MV-4-11 (cell line): ENCODE measurements at places on chromosomes 2 and 18.

DNA sequence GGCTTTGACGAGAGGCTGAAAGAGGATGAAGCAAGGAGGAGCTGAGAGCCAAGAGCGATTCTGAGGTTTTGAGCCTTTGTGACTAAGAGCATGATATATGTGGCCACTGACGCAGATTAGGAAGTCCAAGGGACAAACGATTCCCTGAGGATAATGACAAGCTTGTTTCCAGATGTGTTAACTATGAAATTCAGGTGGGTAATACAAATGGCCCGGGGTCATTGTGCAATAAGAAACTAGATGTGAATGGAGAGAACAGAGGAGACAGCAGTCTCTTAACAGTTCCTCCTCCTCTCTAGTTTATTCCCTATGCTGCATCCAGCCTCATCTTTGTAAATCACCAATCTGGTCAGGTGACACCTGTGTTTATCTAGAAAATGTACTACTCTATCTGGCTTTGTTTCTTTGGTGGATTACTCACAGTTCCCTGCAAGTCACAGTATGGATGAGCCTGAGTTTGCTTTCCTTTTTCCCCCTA is 84.2 kb downstream of the SOCS6 start:
- peak; percentile 69 for DNase-seq

DNA sequence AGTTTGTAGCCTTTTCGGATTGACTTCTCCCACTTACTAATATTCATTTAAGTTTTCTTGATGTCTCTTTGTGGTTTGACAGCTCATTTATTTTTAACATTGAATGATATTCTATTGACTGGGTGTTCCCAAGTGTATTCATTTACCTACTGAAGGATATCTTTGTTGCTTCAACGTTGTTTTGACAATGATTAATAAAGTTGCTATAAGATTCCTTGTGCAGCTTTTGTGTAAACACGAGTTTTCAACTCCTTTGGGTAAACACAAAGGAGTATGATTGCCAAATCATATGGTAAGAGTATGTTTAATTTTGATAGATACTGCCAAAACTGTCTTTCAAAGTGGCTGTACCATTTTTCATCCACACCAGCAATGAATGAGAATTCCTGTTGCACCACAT is 1200.9 kb downstream of the DSC3 start:
- no peak for DNase-seq

- DNase-seq, result no peak
These were observed 117.3 kb downstream of the THADA start for GRCh38 chr2:43478412-43479086.

DNA sequence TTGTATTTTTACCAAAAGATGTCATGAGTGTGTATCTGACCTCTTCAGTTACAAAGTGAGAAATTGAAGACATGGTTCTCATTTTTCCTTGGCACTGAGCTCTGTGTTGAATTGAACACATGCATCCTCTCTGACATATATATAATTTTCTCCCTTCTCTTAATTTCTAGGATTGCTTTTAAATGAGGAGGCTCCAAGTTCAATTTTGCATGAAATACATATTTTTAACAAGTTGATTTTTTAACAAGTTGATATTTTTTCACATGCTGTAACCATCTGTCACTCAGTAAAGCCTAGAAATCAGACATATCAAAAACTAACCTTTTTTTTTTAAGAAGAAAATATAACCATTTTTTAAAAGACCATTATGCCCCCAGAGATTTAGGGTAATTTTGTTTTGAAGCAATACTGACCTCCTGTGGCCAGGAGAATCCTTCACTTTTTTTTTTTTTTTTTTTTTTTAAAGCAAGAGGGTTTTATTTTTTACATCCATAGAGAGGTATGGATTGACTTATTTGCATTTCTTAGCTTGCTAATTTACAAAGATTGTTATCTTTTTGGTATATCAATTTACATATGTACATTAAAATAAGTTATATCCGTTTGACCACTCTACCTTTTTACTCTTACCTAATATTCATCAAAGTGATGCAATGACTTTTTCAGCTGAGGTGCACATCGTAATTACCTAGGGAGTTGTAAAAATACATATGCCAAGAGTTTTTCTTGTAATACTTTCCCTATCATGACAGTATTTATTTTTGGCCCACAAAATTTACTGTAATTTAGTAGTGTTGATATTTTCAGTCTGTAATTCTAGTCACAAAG is 161.8 kb downstream of the SOCS6 start:
- no peak for DNase-seq

DNA sequence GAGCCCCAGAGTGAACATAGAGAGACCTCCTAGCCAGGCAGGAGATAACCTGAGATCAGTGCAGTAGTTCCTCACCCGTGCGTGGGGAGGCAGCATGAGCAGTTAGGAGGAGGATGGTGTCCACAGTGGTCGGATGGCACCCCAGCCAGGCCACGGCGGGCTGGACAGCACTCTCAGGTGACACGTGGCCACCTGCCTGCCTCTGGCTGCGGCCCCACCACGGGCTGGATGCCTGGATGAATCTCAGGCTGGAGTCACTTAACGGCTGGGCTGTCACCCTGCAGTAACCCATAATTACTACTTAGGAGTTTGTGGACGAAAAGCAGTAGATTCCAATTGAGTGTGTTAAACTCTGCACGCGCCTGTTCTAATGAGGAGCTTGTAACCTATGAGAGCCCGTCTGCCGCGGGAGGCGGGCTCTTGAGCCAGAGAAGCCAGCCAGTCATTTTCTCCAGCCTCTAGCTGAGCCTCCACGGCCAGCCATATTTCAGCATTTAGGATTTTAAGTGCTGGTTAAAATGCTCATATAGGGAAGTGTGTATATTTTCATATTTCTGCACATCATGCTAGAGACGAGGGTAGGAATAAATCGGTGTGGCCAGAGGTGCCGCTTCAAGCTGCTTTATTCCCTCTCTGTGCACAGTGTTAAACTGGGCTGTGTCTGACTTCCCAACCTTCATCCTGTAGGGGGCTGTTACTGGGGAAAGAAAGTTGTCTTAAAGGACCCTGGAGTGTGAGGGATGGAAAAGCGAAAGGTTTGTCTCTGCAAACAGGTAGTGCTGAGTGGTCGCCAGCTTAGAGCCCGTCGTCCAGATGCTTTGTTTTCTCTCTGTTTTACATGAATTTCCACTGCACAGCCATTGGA is 144.0 kb downstream of the GLI2 start:
- no peak for DNase-seq

GRCh38 chr2:69452687-69453086 is 15.5 kb upstream of the NFU1 start:
- DNase-seq, result no peak

DNA sequence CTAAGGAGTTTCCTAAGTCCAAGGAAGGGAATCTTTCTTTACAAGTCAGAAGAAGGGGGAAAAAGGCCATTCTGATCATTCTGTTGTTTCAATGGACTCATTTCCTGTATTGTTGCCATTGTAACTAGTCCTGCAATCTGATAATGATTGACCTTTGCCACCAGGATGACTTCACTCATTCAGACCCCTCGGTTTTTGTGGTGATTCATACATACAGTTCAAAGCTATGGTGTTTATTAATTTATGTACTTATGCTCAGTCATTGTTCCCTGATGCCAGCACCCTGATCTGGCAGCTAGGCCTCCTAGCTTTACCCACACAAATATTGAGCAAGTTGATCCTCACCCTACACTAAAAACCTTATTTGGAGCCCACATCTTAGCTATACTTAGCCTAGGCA is 57.6 kb upstream of the ZNF519 start:
- DNase-seq, result no peak

- no peak for DNase-seq
These were observed 11.1 kb upstream of the OTOS start for GRCh38 chr2:240151477-240152031.

DNA sequence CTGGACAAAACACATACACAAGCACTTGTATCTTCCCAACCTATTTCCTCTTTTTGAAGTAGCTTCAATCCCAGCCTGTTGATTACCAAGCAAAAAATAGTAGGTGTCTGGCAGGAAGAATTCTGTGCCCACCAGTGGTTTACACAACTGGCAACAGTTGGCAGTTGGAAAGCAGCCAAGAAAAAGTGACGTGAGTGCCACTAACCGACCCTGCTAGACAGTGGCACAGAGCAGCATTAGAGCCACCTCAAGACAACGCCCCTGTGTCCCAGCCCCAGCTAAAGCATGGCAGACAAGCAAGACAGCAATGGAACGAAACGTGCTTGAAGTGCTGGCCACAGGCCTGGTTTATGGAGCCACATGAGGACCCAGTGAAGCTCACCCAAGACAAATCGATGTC is 379.6 kb downstream of the FBXO15 start:
- DNase-seq, result no peak

DNA sequence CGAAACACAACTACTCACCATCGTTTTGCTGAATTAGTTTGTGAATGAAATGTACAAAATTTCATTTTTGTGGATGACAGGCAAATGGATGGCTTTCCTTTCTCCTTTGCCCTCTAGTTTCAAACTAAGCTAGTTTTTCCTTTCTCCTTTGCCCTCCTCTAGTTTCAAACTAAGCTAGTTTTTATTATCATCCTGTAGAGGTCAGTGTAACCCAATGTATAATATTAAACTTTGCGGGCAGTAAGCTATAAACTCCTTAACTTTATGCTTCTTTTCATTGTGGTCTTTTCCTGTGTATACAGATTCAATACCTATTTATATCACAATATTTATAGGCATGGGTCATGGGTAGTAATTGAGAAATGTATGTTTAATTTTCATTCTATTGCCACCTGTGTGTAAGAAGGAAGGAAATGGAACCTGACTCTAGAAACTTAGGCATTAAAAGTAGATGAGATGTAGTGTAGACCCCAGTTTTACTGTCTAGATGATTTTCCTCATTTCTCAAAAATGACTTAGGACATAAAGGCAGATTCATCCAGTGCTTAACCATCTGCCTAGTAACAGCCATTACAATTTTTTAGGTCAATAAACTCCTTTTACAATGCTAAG is 58.1 kb downstream of the MAP3K19 start:
- DNase-seq, result peak; percentile 19

DNA sequence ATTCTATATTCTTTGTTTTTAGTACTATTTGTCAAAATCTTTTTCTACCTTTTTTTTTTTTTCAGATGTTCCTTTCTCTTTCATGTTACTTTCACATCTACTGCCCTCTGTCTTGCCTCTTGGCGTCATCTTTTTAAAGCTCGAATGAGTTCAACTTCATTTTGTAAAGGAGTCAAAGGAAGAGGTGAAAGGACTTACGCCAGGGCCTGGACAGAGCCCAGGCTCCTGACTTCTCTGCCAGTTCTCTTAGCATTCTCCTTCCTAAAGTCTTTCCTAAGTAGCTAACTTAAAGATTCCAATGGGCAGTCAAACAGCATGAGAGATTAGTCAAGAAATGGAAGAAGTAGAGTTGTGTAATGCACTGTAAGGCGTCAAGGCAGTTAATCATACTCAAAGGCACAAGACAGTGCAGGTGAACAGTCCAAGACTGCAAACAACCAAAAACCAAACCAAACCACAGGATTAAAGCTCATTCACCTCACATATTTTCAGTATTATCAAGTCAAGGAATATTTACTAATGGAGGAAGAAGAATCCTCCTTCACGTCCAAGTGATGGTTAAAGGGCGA is 301.7 kb downstream of the TCF4 start:
- DNase-seq, result no peak

- DNase-seq, result no peak
These were observed 57.3 kb upstream of the ZDBF2 start for GRCh38 chr2:206217166-206217565.

DNA sequence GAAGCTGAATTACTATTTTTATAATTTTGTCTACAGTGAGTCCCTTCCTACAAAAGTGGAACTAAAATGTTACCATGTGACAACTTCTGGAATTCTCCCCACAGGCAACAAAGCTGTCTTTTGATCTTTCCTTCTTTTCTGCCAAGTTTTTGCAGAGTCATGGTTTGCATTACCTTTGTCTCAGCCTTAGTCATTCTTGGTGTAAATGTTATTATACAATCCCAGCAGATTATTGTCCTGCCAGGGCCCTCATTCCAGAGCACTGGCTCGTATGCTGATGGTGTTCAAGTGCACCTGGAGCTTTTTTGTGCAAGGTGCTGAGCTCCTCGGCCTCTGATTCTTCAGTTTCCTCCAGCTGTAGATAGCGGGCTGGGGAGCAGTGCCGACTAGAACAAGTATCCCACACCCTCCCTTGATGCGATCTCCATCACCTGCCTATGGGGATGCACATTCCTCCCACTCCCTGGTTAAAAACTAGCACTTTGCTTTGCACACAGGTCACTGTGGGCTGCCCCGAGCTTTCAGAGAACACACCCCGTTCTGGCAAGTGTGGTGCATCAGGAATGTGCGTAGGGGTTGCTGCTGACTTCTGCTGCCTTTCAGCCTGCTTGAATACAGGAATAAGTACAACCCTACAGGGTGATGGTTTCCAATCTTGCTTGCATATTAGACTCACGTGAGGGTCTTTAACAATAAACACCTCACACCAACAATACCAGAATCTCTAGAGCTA is 263.6 kb downstream of the RNF144A start:
- no peak for DNase-seq

- DNase-seq, result no peak
These were observed 14.8 kb upstream of the IMP4 start for GRCh38 chr2:130327703-130328527.

DNA sequence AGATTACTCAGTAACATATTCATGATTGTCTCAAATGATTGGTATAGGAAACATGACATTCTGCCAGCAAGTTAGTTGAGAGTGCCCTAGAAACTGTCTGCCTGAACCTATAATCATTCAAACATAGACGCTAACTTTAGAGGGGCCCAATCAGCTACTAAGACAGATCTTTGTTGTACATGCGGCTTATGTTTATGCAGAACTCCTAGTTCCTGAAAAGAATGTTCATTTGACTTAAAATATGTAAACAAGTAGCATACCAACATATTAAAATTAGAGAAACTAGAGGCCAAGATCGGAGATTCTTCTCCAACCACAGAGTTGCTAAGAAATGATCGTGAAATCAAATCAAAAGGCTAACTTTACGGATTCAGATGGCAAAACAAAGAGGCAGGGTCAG is 4.2 kb upstream of the METAP1D start:
- no peak for DNase-seq

DNA sequence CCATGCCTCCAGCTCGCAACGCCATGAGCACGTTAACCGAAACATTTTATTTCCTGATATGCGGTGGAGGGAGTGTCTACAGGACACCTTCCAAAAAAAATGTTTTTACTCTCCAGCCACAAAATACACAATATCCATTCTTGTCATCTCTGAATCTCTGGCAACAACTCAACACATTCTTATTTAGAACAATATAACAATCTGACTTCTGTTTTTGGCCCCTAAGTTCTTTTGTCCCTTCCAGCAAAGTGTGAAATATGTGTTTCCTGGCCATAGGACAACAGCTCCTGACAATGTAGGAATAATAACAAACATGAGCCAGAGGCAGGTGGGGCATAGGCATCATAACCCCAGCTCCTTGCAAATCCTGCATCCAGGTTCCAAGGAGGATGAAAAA is 163.0 kb downstream of the DDX1 start:
- DNase-seq, result no peak

- no peak for DNase-seq
These were observed 101.2 kb downstream of the MCFD2 start for GRCh38 chr2:46814160-46814961.

DNA sequence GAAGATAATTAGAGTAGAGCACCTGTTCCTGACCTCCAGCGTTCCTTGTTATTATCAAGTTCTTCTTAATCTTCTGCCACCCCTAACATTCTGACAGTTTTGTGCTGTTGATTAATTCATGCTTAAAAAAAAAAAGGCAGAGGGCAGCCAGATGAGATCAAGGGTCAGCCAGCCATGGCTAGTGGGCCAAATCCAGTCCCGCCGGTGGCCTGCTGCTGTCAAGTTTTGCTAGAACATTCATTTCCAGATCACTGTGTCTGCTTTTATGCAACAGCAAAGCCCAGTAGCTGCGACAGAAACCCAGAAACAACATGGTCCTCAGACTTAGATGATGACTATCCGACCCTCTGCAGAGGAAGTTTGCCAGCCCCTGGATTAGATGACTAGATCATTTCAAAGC is 101.6 kb downstream of the RNF144A start:
- no peak for DNase-seq
